Renal pelvis (tissue), 12 donors: ENCODE measurements at places on chromosomes 11 and 22. TPM values are rescaled to one million over a fixed set of nuclear protein-coding genes. Genes with fewer than 3 reads are reported as not detected.
A peak's percentile ranks its signal among the peaks of the same experiment; 100 is the strongest.

AQP11 gene
- 4.4 TPM for polyA plus RNA-seq

MUC6 gene
- polyA plus RNA-seq, result 35.8 TPM

GRCh38 chr11:118226296-118226695 lies 1.5 kb upstream of the JAML start:
- no peak for DNase-seq

- DNase-seq, result peak; percentile 48
These were observed 96.8 kb downstream of the TTC28 start for GRCh38 chr22:28582806-28583205.

- DNase-seq, result no peak
These were observed 2.8 kb downstream of the ATP5MGL start for GRCh38 chr22:42637555-42637954.

DNA sequence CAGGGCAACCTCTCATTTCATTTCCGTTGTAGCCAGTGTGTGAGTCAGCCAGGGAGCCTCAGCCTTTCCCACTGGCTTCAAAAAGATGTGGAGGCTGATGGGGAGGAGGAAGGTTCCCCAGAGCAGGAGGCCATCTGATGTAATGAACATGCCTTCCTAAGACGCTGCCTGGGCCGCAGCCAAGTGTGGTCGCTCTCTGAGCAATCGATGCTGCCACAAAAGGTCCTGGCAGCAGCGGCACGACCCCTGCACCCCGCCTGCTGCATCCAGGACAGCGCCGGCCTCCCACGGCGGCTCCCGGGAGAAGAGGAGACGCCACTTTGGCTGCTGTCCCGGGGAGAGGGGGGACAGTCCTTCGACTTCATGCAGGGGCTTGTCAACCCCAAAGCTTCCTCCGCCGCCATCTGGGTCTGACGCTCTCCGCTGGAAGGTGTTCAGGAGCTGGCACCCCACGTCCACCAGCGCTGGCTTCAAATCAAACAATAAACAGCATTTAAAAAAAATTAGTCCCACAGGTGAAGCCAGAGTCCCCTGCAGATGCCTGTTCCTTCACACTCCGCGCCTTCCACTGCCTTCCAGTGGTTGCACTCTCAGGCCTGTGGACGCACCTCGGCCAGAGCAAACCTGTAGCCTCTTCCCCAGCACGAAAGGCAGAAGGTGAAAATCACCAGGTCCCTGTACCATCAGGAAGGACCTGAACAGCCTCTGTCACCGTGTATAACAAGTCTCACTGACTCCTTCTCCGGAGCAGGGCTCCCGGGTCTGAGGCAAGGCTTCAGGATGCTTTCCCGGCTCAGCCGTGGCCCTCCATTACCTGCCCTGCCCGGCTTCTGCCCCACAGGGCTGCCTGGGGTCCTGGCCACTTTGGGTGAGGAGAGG lies 930.7 kb downstream of the BRD1 start:
- DNase-seq, result no peak

DNA sequence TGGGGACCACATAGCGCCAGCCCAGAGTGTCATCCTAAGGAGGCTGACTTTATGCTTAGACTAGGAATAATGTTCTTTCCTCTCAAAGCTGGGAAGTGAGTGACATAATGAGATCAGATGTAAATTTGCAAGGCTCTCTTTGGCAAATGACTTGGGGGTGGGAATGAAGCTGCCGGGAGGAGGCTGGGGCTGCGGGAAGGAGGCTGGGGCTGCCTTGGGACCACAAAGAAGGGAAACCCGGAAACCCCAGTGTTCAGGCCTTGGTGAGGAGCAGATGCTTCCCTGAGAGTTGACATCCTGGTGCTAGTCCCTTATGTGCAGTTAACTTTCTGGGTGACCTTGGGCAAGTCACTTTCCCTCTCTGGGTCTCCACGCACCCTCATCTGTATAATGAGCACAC lies 182.0 kb downstream of the CHST1 start:
- no peak for DNase-seq

DNA sequence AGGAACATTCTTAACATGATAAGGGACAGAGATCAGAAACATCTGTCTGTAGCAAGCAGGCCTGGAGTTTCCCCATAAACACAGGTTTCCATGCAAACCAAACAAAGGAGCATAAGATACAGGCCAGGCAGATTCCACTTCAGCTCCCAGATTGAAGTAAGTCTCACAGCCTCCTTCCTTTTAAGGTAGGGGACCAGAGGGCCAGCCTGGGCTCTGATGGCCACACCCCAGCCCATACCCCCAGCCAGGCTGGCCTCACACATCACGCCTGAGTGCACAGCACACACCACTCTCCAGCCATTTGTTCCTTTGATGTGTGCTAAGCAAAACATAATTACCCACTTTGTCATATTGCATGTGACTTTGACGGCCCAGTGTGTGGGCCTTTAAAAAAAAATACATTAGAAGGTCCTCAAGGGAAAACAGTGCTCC lies 518.7 kb downstream of the NTM start:
- DNase-seq, result peak; percentile 74
